ENCODE measurements at places on chromosomes 16 and 17. TPM values are rescaled to one million over a fixed set of nuclear protein-coding genes. Genes with fewer than 3 reads are reported as not detected.
A peak's percentile ranks its signal among the peaks of the same experiment; 100 is the strongest.

DNA sequence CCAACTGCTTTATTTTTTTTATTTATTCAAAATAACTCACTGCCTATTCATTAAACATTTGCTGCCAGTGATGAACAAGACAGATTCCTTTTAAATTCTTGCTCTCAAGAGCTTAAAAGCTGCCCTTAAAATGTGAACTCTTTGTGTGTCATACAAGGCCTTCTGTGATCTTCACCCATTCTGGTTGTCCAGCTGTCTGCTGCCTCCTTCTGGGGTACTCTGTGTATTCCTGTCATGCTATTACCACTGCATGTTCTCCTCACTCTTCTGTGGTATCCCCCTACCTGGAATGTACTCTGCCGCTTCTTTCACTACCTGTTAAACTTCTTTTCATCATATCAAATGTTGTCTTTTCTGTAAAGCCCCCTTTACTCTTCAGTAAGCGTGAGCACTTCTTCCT lies 165.8 kb downstream of the CHD9 start:
- DNase-seq, result no peak

DNA sequence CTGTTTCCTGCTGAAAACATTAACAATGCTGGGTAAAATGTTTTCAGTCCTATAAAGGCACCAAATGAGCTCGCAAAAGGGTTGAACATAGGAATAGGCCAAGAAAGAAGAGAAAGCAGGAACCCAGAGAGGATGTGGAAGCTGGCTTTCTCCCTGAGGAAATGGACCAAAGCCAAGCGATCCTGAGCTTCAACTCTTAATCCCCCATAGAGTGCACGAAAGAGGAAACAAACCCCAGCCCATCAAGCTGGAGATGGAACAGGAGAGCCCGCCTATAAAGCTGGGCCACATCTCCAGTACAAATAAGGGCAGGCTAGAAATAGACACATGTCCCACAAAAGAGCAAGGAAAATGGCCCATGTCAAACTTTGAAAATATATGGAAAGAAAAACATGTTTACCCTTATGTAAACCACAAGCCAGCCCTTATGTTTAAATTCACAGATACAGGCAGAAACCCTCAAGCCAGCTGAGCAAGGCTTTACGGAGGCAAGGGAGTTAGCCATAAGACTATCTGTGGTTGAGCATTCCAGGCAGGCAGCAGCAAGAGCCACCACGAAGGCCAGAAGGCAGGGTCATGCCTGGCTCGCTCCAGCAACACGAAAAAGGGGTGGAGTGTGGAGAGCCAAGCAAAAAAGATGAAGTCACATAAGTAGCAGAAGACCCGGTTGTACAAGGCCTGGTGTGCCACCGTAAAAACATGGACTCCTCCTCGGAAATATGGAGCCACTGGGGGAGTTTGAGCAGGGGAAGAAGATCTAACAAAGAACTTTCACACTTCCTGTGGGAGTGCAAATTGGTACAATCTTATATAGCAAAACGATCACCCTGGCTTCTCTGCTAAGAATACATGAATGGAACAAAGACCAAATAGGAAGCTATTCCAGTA lies 27.8 kb downstream of the COPRS start:
- no peak for DNase-seq

DNA sequence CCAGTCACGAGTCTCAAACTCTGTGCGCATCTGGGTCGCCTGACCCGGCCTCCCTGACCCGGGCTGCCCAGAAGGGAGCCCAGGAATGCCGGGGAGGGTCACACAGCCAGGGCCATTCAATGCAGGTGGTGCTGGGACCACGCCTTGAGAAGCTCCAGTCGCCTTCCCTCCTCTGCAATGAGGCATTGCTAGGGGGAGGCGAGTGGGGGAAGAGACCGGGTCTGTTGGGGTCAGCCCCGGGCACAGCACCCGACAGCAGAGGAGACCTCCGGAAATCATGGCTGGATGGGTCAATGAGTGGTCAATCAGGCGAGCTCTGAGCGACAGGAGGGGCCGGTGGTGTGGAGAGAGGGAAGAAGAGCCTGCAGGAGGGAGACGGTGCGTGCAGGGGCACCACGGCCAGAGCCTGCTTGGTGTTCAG lies 13.3 kb downstream of the JPH3 start:
- peak; percentile 60 for DNase-seq

- peak; percentile 51 for DNase-seq
Observed at GRCh38 chr17:1180958-1181752, 1.4 kb upstream of the ABR start.

GRCh38 chr17:33028778-33029177 lies 37.1 kb downstream of the SPACA3 start:
- DNase-seq, result no peak

- peak; percentile 54 for DNase-seq
Observed at GRCh38 chr16:75218256-75219076, at the start of gene CTRB1. Gene CTRB1, plus strand, starts transcription at chr16:75218988. Its CDS starts 20 bp downstream, at chr16:75219008.

DNA sequence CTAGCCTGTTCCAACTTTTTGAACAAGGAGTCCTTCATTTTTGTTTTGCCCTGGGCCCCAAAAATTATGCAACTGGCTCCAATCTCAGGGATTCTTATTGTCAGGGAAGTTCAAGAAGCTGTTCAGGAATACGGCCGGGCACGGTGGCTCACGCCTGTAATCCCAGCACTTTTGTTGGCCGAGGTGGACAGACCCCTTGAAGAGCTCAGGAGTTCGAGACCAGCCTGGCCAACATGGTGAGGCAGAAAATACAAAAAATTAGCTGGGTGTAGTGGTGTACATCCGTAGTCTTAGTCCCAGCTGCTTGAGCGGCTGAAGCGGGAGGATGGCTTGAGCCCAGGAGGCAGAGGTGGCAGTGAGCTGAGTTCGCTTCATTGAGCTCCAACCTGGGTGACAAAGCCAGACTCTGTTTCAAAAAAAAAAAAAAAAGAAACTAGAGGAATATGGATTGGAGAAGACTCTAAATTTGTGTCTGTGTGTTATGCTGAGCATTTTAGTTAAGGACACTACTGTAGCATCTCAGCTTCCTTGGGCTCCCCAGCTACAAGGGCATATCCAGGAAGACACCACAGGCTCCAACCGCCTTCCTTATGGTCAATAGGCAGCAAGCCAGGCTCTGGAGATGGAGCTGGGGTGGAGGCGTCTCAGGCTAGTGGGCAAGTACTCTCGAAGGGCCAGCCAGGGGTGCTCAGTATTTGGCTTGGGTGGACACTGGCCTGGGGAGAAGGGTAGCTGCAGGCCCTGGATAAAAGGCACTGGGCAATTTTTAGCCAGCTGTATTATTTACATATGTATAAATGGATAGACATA lies 56.8 kb upstream of the CREBBP start:
- DNase-seq, result no peak

- DNase-seq, result no peak
Observed at GRCh38 chr16:88741368-88741767, 35.1 kb downstream of the CTU2 start.

DNA sequence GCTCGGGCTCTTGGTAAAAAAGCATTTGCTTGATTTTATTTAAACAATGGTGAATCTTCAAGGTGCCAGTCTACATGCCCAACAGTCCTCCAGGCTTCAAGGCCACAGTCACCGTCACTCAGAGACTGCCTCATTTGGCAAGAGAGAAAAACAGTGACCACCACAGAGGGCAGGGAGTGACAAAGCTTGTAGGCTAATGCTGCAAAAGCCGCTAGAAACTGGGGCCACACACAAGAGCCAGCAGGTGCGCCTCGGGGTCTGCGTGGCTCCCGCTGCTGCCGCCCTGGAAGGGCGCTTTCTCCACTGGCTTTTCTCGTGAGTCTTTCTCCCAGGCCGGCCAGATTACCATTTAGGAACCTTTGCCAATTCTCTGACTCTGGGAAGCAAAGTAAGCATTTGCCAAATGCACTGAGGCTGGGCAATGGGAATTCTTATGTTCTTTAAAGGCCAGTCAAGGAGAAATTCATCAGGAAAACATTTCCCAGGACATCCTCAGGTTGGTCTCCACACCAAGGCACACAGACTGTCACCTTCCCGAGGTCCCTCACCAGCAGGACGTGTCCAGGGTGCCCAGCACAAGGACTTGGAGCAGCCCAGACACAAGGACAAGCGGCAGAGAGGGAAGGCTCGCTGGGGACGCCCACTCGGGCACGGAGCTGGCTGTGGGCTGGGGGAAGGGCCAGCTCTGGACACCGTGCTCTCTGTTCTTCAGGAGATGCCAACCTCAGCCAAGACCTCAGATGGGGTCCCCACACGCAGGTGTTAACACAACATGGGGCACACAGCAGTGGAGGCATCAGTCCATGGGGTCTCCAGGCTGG lies 12.5 kb upstream of the C16orf95 start:
- peak; percentile 59 for DNase-seq

DNA sequence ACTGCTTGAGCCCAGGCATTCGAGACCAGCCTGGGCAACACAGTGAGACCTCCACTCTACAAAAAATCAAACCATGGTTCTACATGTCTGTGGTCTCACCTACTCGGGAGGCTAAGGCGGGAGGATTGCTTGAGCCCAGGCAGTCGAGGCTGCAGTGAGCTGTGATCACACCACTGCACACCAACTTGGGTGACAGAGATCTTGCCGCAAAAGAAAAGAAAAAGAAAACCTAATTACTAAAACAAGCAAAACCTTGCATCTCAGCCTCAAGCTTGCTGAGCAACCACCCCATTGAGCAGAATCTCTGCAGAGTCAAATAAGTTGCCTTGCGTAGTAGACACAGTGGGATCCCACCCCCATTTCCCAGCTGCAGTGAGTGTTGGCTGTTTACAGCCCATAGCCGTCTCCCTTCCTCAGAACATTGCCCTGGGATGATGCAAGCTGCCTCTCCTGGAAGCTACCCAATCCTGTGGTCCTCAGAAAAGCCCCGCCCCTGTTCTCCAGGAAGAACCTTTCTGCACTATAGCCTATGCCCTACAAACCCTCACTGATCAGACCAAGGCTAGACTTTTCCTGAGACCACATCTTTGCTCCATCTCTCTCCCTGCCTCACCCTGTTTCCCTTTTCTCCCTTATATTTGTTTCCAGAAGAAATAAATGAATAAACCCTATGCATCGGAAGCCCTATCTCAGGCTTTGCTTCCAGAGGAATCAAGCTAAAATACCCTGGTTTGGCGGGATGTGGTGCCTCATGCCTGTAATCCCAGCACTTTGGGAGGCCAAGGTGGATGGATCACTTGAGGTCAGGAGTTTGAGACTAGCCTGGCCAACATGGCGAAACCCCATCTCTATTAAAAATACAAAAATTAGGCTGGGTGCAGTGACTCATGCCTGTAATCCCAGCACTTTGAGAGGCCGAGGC lies 16.7 kb upstream of the ERN2 start:
- no peak for DNase-seq

DNA sequence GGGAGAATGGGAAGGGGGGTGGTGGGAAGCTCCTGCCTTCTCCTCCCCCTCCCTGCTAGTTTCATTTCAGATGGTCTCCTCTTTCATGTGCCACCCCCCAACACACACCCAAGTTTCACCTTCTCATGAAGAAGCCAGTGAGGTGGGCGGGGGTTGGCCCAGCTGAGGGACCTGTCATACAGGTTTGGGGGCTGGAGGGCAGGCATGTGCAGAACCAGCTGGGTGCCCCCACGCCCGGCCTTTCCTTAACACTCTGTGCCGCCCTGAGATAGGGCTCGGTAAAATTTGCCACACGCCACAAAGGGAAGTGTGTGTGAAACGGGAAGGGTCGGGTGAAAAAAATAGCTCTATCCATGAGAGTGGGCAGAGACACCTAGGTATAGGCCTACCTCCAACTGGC lies 57.4 kb downstream of the PIPOX start:
- no peak for DNase-seq

- DNase-seq, result peak; percentile 25
Observed at GRCh38 chr17:55567240-55568214, 56.3 kb upstream of the SMIM36 start.

GRCh38 chr16:80009971-80010659 lies 409.6 kb upstream of the MAF start:
- no peak for DNase-seq

DNA sequence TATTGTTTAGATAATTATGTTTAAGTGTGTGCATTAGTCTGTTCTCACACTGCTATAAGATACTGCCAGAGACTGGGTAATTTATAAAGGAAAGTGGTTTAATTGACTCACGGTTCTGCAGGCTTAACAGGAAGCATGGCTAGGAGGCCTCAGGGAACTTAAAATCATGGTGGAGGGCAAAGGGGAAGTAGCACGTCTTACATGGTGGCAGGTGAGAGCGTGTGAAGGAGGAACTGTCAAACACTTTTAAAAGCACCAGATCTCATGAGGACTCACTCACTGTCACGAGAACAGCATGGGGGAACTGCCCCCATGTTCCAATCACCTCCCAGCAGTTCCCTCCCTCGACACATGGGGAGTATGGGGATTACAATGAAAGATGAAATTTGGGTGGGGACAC lies 203.5 kb upstream of the GOT2 start:
- no peak for DNase-seq

GRCh38 chr17:76683921-76684745 lies 26.6 kb downstream of the MXRA7 start:
- no peak for DNase-seq

- DNase-seq, result no peak
Observed at GRCh38 chr16:17246974-17247732, 223.6 kb downstream of the XYLT1 start.

- DNase-seq, result no peak
Observed at GRCh38 chr16:84294531-84295142, at the start of gene WFDC1. Gene WFDC1, plus strand, starts transcription at chr16:84294878. Its CDS starts 94 bp downstream, at chr16:84294972.

DNA sequence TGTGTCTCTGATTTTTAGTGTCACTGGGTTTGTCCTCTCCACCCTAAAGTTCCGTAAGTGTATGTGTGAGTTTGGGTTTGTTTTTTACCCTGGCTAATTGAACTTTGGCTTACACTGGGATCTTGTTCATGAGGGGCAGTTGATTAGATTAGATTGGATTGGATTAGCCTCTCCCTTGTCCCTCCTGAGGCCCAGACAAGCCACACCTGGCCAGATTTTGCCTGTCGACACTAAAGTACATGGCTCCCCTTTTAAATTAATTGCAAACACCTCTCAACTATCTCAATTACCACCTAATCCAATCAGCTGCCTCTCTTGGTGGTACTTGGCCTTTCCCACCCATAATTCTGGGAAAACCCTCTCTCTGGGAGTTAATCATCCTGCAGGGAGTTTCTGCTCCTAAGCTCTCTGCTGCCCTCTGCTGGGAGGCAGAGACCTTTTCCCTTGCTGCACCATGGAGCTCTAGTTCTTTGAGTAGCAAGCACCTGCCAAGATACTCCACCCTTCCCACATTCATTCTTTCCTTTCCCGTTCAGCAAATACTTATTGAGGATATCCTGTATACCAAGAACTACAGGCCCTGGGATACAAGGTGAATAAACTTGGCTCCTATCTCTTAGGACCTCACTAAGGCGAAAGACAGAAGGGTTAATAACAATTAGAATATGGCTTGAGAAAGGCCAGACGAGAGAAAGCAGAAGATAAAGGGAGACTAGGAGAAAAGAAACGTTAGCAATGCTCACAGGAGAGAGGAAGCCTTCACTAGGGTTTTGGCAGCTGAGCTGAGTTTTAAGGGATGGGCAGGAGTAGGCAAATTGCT lies 60.0 kb upstream of the MPHOSPH6 start:
- no peak for DNase-seq

DNA sequence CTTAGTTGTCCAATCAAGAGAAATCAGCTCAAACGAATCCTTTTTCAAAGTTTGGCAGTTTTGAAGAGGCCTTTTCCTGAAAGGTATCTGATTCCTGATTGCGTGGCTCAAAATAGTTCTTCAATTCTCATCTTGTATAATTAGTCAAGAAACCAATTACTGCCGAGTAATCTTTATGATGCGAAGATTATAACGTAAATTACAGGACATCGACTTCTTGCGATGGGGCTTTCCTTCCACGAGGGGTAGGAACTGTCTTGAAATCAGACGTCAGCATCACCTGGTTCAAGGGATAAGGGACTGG lies 644 bp upstream of the ARL2BP start:
- DNase-seq, result no peak

The NDUFB10 gene
- total RNA-seq, result 109 TPM

The HEXIM1 gene
- 12.1 TPM for total RNA-seq

The MT1H gene
- total RNA-seq, result not detected

The TRIM25 gene
- 46.9 TPM for total RNA-seq

The MYCBPAP gene
- 0.88 TPM for total RNA-seq

The TBX21 gene
- not detected for total RNA-seq

The LRRC36 gene
- total RNA-seq, result not detected

Measured in osteoblast (primary cell).